ENCODE measurements at places on chromosomes 7 and 10.

- no peak for DNase-seq
These were observed 201.8 kb downstream of the NSUN6 start for GRCh38 chr10:18449611-18450026.

DNA sequence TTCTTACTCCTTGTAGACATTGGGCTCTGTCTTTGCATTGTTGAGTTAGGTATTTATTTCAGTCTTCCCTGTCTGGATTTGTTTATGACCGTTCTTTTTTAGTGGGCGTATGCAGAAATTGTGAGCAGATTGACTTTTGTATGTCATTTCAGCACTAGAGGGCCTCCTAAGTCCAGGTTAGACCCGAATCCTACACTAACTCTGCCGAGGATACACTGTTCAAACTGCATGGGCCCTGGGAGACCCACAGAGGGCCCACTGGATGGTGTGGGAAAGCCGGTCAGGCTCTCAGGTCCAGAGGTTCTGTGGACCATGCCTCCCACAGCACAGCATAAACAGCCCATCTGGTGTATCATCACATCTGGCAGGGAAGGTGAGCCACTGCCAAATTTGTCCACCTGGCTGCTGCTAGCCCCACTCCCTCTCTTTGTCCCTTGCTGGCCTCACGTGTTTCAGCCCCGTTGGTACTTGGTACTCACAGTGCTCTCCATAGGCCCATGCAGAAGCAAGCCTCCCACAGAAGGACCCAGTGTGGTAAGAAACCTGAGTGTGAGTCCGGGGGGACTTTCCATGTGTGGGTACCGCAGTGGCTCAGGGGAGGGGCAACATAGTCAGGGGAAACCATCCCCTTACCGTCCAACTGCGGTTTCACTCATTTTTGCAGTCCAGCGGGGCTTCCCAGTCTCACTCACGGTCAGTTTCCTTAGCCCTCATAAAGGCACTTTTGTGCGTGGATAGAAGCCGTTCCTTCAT is 112.8 kb downstream of the APBB1IP start:
- DNase-seq, result no peak

DNA sequence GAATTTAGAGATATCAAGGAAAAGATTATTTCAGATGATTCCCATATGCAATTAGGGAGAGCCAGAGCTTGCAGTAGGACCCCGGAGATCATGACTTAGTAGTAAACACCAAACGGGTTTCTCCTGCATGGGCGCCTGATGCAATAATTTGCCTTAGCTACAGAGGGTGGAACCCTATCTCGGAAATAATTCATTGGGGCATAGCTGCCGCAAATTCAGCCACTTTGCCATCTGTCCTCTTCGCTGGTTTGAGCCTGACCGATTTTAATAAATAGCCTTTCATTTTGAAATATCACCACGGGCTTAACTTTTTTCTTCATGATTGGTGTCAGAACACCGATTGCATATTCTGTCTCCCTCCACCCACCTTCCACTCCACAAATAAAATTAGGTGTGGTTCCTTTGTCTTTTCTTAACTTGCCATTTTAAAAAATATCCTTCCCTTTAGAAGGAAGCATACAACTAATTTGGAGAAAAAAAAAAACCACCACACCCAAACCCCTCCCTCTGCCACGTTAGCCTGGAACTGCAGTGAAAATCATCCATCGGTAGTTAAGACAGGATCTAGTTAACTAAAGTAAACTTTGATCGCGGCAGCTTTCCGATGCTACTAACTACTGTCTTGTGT is 1.4 kb downstream of the GARS1 start:
- DNase-seq, result no peak

- DNase-seq, result no peak
These were observed 23.4 kb upstream of the DPYSL4 start for GRCh38 chr10:132163278-132163765.

DNA sequence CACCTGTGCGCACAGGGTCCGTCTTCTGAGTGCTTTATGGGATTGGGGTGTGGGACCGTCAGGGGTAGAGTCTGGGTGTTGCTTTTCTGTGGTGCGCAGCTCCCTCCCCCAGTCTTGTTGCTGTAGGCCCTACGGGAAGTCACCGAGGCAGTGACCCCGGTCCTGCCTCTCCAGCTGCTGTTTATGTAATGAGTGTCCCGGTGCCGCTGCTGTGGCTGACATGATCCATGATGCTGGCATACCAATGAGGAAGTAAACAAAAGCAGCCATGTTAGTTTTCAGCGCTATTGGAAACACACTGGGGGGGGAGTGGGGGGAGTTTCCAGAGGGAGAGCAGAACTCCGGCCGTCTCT is 1.1 kb downstream of the TRIM8 start:
- DNase-seq, result no peak

DNA sequence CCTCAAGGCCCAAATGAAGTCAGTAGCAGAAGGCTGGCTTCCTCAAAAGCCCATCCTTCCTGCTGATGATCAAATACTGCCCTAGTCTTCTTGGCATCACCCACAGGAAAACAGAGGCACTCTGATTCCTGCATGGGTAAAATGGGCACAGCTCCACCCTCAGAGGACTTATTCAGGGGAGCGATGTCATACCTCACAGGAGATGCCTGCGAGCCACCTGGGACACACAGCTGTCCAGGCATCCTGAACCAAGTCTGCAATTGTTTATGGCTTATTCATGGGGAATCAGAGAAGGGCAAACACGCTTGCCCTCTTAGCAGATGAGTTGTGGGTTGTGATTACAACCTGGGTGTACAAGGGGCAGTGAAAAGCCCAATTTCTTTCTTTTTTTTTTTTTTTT is 22.0 kb upstream of the LMTK2 start:
- DNase-seq, result no peak

GRCh38 chr10:44468525-44468924 is 83.6 kb upstream of the CXCL12 start:
- DNase-seq, result no peak

GRCh38 chr7:36967387-36967786 is 243.1 kb upstream of the AOAH start:
- DNase-seq, result no peak

DNA sequence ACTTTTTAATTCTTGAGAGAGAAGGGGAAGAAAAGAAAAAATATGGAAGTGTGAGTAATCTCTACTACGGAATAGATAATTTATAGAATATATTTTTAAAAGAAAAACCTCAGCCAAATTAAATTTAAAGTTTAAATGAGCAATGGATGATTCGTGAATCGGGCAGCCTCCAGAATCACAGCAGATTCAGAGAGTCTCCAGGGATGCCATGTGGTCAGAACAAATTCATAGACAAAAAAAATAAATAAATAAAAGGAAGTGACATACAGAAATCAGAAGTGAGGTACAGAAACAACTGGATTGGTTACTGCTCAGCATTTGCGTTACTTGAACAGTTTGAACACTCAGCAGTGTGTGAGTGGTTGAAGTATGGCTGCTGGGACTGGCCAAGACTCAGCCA is 53.0 kb downstream of the PHYHIPL start:
- no peak for DNase-seq

GRCh38 chr10:62903828-62904227 is 87.7 kb upstream of the EGR2 start:
- DNase-seq, result no peak

DNA sequence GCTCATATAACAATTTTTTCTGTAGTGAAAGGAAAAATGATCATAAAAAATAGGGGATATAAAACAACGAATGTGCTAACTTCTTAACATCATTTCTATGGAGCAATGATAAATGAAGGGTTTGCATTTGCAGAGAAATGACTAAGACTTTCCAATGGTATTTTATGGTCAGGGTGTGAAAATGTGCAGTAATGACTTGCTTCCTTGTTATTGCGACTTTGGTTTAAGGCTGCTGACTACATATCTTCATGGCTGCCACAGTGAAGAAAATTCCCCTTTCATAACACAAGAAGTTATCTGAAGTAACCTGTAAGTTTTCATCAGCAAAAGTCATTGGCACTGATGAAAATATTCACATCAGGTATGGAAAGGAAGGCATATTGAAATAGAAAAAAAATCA is 166.1 kb upstream of the NRG3 start:
- DNase-seq, result no peak

DNA sequence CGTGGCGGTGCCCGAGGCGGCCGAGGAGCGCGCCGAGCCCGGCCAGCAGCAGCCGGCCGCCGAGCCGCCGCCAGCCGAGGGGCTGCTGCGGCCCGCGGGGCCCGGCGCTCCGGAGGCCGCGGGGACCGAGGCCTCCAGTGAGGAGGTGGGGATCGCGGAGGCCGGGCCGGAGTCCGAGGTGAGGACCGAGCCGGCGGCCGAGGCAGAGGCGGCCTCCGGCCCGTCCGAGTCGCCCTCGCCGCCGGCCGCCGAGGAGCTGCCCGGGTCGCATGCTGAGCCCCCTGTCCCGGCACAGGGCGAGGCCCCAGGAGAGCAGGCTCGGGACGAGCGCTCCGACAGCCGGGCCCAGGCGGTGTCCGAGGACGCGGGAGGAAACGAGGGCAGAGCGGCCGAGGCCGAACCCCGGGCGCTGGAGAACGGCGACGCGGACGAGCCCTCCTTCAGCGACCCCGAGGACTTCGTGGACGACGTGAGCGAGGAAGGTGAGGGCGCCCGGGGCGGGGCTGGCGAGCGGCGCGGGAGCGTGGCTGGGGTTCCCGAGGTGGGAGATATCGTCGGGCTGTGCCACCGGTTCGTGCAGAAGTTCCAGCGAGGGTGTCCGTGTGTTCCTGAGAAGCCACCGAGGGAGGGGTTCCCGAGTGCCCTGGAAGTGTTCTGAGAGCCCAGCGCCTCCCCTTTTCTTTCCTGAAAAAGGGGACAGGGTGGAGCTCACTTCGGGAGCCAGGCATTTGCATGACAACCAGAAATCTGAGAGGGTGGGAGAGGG is 495 bp downstream of the EIF3B start:
- no peak for DNase-seq

DNA sequence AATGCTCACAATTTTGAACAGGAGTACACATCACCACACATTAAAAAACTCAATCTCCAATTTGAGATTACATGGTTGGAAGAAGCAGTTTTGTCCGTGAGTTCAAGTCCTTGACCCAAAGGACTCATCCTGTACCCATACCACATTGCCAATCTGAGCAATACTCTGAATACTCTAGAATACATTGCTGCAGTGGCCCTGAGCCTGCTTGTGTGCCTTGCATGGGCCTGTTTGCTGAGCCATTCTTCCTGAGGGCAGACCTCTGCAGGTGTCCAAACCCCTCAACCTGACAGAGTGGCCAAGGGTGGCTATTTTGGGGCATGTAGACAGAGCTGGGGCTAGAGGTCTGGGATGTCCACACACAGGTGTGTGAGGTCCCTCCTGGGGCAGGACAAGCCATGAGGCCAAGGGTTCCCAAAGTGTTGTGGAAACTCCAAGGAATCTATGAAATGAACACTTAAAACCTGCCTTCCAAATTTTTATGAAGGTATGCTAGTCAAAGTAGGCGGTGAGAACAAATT is 15.5 kb downstream of the AGMO start:
- no peak for DNase-seq

GRCh38 chr7:29749701-29750321 is 56.5 kb upstream of the WIPF3 start:
- DNase-seq, result no peak

DNA sequence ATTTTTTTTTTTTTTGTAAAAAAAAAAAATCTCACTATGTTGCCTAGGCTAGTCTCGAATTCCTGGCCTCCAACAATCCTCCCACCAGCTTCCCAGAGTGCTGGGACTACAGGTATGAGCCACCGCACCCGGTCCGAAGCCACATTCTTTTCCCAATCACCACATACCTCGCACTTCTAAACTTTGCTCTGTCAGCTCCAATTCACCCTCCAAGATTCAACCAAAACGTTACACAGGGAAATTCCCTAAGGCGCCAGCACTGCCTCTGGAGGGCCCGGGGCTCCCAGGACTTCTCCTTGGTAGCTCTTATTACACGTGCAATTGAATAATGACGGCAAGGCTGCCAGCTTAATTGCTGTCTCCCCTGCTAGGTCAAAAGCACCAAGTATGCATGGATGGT is 10.3 kb upstream of the DNAAF5 start:
- DNase-seq, result no peak

DNA sequence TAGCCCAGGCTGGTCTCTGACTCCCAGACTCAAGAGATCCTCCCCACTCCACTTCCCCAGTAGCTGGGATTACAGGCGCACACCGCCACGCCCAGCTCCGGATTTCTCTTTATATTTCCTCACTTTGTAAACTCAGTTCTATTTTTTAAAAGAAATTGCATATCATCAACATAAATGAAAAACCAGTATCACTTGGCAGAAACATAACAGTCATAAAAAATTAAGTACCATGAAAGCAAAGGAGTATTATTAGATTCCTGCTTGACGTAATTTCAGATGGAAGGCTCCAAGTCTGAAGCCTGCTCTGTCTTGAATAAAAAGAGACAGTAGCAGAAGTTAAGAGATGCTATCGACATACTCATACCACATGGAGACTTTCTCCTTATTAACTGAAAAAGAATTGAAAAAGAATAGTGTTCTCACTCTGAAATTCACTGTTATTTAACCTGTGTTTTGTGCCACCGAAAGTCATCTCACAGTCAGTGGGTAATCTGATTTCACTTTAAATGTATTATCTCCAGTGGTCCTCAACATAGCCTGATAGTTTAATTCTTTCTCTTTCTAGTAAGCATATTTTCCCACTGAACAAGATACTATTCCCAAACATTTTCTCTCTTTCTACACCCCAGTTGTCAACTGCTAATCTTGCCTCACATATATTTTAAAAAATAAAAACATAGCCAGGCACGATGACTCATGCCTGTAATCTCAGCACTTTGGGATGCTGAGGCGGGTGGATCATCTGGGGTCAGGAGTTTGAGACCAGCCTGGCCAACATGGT is 40.3 kb upstream of the ADRB1 start:
- no peak for DNase-seq

DNA sequence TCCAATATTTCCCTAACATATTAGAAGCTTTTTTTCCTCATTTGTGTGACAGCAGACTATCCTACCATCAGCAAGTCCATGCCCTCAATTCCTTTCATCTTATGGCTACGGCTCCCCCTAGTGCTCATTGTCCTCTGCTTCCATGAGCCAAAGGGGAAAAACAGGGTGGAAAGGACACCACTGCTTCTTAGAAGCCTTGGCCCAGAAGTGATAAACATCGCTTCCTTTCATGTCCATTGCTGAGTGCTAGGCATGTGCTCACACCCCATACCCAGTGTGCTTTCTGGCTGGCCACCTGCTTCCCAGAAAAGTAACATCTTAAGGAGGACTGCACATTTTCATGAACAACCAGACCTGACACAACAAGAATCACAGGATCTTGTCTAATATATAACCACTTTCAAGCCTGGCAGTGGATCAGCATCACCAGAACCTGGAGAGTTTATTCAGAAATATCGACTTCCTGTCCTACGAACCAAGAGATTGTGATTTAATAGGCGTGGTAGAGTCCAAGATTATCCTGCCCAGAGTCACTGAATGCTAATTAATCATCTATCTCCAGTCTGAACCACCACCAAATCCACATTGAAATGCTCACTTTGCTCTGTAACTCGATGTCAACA is 650.5 kb upstream of the SORCS1 start:
- no peak for DNase-seq

GRCh38 chr10:18204039-18204835 is 64.0 kb downstream of the CACNB2 start:
- no peak for DNase-seq

- no peak for DNase-seq
These were observed 200.3 kb upstream of the PRSS1 start for GRCh38 chr7:142548978-142549377.

GRCh38 chr7:41247143-41247865 is 455.6 kb downstream of the INHBA start:
- no peak for DNase-seq

- no peak for DNase-seq
These were observed 25.9 kb upstream of the PROSER2 start for GRCh38 chr10:11797281-11797680.

Measured in stimulated activated CD8-positive, alpha-beta memory T cell treated with anti-CD3 and anti-CD28 coated beads, Interleukin-2, amount 100 ng/mL, for 1 hour (primary cell).